ENCODE measurements at places on chromosomes 12 and 14.

DNA sequence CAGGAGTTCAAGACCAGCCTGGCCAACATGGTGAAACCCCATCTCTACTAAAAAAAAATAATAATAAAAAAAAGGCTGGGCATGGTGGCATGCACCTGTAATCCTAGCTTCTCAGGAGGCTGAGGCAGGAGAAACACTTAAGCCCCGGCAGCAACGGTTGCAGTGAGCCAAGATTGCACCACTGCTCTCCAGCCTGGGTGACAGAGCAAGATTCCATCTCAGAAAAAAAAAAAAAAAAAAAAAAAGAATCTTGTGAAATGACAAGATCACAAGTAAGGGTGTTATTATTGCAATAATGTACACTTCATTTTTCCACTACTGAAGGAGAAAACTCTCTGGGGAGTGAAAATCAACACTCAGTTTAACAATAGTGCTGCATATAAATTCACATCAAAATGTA is 8.8 kb upstream of the PTGR2 start:
- no peak for DNase-seq

DNA sequence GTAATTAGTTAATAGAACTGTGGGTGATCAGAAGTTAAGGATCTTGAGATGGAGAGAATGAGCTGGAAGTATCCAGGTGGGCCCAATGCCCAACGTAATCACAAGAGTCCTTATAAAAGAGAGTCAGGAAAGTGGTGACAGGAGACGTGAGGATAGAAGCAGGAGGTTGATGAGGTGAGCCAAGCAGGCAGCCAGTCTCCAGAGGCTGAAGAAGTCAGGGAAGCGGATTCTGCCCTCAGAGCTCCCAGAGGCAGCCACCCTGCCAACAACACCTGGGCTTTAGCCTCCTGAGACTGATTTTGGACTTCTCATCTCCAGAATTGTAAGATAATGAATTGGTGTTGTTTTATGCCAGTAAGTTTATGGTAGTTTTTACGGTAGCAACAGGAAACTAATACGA is 10.1 kb upstream of the SAV1 start:
- no peak for DNase-seq

DNA sequence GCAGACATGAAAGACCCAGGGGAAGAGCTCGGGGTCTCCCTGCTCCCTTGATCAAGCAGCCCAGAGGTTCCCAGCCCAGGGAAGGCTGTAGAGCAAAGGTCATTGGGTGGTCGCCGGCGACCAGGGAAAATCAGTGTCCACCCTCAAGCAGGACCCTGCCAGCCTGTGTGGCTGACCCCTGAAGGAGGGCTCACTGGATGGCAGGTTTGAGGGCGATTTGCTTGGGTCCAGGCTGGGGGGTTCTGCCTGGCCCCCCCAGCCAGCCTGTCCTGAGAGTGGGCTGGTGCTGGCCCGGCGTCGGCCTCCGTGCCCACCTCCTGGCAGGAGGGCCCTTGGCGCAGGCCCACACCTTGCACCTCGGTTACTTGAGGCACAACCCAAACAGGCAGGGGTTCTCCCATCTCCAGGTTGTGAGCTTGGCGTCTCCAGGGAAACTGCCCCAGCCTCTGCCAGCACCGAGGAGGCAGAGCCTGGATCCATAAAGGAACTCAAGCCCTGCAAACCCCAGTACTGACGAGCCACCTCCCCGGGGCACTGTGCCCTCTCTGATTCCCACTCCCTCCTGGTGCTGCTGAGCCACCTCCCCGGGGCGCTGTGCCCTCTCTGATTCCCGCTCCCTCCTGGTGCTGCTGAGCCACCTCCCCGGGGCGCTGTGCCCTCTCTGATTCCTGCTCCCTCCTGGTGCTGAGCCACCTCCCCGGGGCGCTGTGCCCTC is 329.0 kb upstream of the SFSWAP start:
- DNase-seq: no peak

GRCh38 chr14:92515546-92516343 is 2.2 kb downstream of the RIN3 start:
- DNase-seq: no peak

GRCh38 chr12:50505675-50506530 is 1.1 kb downstream of the DIP2B start:
- DNase-seq: no peak

GRCh38 chr12:27504507-27504906 is 19.5 kb upstream of the PPFIBP1 start:
- DNase-seq: no peak

- DNase-seq: peak; percentile 86
Observed at GRCh38 chr12:57243521-57244311, 7.3 kb downstream of the STAC3 start.
